ENCODE measurements at places on chromosomes 5 and 9. TPM values are rescaled to one million over a fixed set of nuclear protein-coding genes. Genes with fewer than 3 reads are reported as not detected.

DNA sequence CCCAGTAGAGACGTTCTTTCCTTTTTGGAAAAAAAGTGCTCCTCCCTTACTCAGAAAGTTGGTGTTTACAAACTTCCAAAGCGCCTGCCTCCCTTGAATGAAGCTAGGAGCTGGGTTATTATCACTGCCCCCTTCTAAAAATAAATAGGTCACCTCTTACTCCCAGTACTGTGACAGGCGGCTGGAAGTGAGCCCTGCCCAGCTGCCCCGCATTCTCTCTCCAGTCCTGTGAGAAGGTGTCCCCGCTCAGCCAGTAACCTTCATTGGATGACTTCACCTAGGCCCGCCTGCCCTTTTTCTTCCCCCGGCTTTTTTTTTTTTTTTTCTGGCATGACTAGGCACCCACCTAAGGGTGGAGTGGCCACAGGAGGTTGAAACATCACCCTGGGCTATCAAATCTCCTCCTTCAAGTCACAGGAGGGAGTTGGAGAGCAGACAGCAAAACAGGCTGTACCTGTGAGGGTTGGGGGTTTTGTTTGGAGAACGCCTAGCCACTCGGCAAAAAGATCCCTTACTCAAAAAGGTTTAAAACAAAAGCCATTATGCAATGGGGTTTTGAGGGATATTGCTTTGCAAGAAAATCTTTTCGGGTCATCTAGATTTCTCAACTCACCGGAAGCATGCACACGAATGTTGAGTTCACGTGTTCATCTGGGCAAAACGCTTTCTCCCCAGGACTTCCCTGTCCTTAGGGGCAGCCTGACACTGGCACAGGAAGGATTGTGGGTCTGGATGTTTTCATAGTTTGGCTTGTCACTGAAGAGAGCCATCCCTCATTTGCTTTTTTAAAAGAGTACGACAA, 43.3 kb upstream of the ZNF622 start:
- H3K27ac ChIP-seq = peak overlapping the region; percentile 90
- H3K27me3 ChIP-seq = no peaks in the 10 kb centered on the region
- no peaks in the 10 kb centered on the region for H3K36me3 ChIP-seq
- peak; percentile 89 for DNase-seq

The C5 gene
- polyA plus RNA-seq = 0.55 TPM

The DMRT3 gene
- not detected for polyA plus RNA-seq

The SH3RF2 gene
- polyA plus RNA-seq = 38.3 TPM

The ANKRD31 gene
- polyA plus RNA-seq = 0.15 TPM

The NIPBL gene
- 19.1 TPM for polyA plus RNA-seq

DNA sequence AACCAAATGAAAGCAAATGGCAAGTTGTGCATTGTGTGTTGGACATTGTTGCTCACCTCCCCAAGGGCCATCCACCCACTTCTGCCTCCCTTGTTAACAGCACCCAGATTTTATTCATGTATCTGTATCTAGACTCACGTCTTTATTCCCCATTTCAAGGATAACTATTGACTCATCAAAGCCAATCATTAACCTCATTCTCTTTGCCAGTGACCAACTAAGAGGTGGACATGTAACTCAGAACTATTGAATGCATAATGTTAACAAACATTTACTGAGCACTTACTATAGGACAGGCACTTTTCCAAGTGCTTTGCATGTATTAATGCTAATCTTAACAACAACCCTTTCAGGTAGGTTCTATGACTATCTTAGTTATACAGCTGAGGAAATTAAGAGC, 45.2 kb upstream of the SMARCA2 start:
- no peaks in the 10 kb centered on the region for H3K4me1 ChIP-seq
- no peak overlapping the region for H3K27ac ChIP-seq

The TAF11L10 gene
- not detected for polyA plus RNA-seq

The NR6A1 gene
- 3.2 TPM for polyA plus RNA-seq

- no peak for DNase-seq
- peaks cover 2% of the 10 kb centered on the region for H3K36me3 ChIP-seq
- no peak overlapping the region for H3K4me3 ChIP-seq
- H3K4me1 ChIP-seq = no peaks in the 10 kb centered on the region
- H3K27me3 ChIP-seq = no peaks in the 10 kb centered on the region
- no peak overlapping the region for H3K27ac ChIP-seq
Observed at GRCh38 chr9:131943351-131943841, 136.3 kb downstream of the MED27 start.

The FGF18 gene
- 85.1 TPM for polyA plus RNA-seq

The SLC46A2 gene
- polyA plus RNA-seq = not detected

DNA sequence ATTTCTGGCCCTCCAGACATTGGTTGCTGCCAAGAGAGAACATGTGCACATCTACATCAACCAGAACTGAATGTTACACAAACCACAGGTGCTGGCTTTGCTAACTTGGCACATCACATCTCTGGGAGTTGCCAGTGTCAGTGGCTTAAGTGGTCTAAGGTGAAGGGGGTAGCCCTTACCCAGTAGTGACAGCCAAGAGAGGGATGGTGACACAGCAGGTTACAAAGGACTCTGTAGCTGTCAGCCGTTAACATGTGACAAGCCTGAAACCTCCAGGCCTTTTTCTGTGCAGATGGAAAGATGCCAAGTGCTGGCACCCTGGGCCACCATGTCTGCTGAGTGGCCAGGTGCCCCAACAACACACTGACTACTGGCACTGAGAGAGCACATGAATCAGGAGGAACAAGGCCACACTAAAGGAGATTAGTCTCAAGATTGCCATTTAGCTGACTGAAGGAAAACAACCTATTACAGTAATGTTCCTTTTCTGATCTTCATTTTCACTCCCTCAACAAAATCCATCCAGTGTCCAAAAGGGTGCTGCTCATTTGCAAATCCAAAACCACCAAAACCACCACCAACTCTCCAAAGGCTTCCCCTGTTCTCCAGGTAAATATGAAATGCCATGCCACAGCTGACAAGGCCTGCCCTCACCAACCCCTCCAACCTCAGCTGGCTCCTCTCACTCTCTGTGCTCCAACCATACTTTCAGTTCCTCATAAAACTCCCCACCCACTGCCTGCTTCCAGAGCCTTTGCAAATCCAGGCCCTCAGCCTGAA, 20.2 kb downstream of the SIL1 start:
- H3K4me3 ChIP-seq = no peak overlapping the region
- H3K36me3 ChIP-seq = no peaks in the 10 kb centered on the region
- H3K27me3 ChIP-seq = no peaks in the 10 kb centered on the region
- H3K27ac ChIP-seq = peak overlapping the region; percentile 96
- peak; percentile 50 for DNase-seq
